ENCODE measurements at places on chromosomes 1 and 21.

DNA sequence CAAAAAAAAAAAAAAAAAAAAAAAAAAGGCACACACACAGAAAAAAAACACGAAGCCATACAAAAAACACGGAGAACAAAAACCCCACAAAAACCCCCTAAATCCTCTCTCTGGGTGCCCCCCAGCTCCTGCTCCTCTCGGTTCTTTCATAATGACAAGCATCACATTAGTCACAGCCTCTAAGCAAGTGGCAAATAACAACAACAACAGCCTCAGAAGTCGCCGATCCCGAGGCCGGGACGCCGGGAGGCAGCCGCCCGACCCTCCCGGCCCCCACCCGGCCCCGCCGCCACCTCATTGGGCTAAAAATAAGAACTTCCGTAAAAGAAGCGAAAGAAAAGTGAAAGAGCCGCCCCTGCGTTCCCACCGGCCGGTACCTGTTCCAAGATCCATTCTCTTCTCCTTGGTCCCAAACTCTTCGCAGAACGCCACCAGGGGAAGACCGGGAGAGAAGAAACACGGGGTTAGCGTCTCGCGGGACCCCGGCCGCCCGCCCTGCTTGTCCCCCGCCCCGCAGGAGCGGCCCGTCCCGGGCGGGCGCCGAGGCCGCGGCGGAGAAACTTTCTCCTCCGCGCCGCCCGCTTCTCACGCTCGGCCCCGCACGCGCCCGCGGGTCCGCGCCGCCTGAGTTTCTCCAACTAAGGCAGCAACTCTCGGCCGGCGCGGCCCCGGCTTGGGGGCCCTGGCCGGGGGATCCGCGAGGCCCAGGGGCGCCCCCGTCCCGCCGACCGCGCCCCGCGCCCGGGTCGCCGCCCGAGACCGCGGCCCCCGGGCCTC, 102.8 kb downstream of the CASZ1 start:
- no peak for DNase-seq

GRCh38 chr1:40749817-40750216, 33.8 kb upstream of the KCNQ4 start:
- no peak for DNase-seq

DNA sequence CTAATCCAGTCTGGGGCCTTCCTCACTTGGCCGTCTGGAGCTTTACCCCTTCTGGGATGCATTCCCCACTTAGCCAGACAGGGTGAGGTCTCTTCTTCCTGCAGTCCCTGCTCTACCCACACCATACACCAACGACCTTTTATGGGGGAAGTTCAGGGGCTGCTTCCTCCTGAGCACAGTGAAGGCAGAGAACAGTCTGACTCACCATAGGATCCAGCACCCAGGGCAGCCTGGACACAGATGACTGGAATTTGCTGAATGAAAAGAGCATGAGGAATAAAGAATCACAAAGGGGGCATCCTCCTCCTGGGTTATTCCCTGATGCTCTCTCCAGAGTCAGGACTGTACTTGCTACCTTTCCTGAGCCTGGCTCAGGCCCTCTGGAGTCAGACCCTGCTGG, 4.6 kb upstream of the FOXE3 start:
- no peak for DNase-seq

GRCh38 chr1:11664336-11665065, 501 bp downstream of the FBXO6 start:
- DNase-seq = peak; percentile 38

- no peak for DNase-seq
Measured at GRCh38 chr21:23986214-23986613, 1621.1 kb downstream of the MRPL39 start.

DNA sequence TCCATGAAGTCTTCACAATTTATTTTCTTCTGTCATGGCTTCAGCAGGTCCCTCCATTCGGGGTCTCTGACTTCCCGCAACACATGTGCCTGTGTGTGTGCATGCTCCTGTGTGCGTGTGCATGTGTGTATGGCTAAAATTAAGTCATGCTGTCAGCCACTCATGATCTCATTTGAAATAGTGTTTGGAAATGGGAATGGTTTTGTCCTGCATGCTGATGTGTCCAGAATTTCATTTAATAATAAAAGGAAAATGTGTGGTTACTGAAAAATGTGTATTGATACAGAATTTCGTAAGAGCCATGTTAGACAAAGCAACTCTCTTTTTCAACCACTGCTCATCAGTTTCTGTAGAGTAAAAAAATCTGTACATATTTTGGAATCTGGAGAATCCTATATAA, 123.8 kb upstream of the PRDX6 start:
- no peak for DNase-seq

DNA sequence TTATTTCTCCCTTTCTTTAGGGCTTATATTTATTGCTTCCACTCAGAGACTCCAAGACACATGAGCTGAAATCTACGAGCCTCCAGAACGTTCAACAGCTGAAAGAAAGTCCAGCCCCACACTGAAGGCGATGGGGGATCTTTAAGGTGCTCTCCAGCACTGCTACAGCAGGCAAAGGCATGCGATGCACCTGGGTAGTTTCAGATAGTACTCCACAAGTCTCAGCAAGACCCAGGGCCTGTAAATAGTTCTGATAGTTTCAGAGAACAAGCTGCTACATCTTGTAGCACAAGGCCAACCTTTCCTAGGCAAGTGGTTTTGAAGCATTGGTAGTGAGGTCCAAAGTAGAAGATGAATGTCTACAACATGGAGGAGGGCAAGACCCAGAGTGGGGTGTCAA, 2.2 kb upstream of the HSD3B1 start:
- DNase-seq = no peak

- no peak for DNase-seq
Measured at GRCh38 chr1:147349533-147349932, 107.0 kb downstream of the CHD1L start.

GRCh38 chr1:16298653-16299052, 53.6 kb downstream of the FBXO42 start:
- DNase-seq = no peak

DNA sequence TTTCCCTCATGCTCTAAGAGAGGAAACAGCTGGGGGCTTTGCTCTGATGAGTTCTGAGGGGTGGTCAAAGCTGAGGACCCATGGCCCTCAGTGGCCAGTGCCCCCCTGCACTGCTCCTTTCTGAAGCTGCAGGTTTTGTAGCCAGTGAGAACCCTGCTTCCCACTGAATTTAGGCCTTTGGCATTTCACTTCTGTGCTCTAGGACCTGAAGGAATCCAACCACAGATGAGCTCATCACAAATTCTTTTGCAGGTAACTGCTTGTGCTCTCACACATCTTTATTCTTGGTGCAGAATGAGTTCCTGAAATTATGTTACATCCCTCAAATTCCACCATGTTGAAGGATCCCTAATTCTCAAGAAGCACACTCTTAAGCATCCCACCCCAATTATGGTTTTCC, 248.7 kb upstream of the IRF2BP2 start:
- no peak for DNase-seq

DNA sequence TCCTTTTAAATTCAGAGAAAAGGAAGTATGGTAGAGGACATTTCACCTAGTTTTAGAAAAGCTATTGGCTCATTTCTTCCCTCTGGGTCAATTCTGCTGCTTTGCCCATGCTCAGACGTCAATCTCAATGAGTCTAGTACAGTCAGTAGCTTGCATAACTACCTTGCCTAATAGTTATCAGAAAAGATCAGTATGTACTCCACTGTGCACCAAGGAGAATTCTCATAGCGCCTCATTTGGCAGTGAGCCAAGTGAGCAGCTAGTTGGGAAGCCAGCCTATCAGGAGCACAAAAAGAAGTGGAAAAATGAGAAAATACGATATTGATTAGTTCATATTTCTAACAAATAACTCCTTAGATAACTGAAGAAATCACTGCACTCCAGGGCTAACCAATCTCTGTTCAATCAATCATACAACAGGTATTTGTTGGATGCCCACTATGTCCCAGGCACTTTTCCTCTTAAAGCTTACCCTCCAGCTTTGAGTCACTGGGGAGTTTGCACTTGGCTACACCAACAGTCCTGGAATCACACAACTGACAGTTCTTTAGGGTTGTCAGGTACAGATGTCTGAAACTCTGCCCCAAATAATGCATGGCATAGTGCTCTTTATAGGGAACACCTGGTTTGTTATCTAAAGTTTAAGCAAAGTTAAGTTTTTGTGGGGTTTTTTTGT, 50.2 kb downstream of the PRDX6 start:
- DNase-seq = no peak

DNA sequence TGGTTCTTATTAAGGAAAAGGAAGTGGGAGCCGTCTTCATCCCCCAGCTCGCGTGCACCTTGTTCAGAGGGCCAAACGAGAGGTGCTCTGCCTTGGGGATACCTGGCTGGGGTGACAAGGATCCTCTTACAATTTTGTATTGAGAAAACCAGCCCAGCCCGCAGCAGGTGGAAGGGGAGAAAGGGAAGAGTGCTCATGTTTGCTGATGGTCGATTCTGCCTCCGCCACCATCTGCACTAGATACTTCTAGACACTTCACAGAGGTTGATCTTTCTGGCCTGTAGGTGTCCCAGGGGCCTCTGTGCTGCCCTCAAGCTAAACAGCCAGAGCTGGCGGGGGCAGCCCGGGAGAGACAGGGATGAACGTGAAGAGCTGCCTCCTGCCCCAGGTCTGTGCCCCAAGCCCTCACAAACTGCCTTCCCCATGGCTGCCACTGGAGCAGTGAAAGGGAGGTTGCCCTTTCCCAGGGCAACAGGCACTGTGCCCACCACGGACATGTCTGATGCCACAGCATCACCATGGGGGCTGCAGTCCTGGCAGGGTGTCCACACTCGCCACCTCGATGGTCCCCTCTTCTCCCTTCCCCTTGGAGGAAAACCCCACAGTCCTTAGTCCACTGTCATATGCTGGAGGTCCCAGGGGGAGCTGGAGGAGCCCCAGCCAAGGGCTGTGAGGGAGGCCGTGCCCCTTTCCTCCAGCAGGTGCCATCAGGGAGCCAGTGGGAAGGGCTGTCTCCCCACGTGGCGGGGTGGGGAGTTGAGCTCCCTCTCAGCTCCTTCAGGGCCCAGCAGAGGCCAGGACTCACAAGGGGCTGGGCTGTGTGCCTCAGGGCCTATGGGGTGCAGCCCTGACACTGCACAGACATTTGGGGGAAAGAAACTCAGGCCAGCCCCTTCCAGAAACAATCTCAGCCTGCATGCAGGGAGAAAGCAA, 8.1 kb downstream of the ADPRS start:
- DNase-seq = no peak

GRCh38 chr1:228842094-228842775, 107.0 kb downstream of the RHOU start:
- DNase-seq = no peak

- DNase-seq = no peak
Measured at GRCh38 chr21:38267136-38267755, 10.5 kb downstream of the KCNJ15 start.

GRCh38 chr1:85611425-85611824, 30.9 kb downstream of the CCN1 start:
- DNase-seq = no peak

DNA sequence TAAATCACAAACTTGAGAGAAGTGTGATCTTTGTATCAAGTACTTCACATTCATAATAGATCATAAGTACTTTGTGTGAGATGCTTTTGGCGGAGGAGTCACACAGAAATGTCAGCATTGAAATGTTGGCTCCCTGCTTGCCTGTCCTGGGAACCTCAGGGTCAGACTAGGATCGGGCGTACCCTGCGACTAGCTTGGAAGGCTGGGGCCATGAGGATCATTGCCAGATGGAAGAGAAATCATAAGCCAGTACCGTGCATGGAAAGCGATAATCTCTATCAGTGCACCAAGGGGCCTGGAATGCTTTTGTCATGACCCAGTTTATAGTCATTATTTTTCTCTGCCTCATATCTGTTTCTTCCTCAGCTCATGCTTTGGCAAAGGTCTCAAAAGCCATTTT, 35.5 kb downstream of the MTR start:
- no peak for DNase-seq

DNA sequence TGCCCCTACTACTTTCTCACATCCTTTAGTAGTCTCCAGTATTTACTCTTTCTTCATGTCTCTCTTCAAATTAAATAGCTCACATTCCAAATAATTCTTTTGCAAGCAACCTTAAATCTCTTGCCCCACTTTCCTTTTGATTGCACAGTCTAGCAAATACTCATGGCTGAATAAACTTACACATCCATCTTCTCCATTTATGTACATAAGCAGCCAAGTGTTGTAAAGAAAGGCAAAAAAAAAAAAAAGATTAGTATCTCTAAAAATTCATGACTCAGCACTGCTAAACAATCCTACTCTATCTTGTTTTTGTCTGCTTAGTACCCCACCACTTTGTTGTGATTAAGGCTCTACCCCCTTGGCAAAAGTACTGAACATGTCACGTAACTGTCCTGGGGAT, 42.6 kb downstream of the F13B start:
- DNase-seq = no peak

DNA sequence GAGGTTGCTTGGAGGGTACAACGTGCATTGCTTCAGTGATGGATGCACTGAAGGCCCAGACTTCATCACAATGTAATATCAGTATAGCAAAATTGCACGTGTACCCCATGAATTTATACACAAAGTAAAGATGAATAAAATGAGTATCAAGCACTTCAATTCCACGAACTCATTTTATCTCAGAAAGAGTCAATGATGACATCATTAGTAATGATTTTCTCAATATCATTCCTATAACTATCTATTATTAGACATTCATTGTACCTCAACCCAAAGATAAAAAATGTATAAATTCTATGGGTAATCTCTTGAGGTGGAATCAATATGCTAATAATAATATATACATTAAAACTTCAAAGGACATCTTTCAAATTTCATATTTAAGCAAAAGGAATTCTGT, 208.4 kb downstream of the COL11A1 start:
- no peak for DNase-seq

- no peak for DNase-seq
Measured at GRCh38 chr21:42621166-42621818, 32.1 kb upstream of the PDE9A start.

DNA sequence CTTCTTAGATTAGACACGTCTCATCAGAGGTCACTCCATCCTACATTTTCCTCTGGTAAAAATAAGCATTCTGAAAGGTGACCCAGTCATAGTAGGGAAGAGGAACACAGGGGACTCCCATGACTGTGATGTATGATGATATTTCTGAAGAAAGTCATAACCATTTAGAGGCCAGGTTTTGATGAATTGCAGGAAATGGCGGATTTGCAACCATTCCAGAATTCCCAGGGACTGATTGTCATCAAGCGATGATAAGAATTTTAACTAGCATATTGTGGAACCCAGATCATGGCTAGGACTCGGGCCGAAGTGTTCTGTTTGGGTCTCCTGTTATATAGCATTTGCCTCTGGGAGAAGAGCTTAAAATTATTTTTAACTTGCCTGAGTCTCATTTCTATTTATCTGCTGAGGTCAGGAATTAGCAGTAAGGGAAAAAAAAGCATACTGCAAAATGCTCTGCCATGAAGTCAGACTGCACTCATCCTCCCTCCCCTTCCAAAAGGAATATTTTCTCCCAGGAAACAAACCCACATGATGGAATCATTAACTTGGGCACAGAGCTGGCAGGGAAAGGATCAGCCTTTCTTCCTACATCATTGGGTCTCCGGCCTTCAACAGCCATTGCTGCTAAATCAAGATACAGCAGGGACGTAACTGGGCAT, 286.7 kb downstream of the HLX start:
- no peak for DNase-seq

GRCh38 chr1:89881415-89882058, 60.7 kb downstream of the LRRC8D start:
- DNase-seq = no peak

GRCh38 chr1:230618537-230618936, 23.7 kb upstream of the COG2 start:
- no peak for DNase-seq

- no peak for DNase-seq
Measured at GRCh38 chr1:246803883-246804282, 79.7 kb downstream of the SCCPDH start.

GRCh38 chr21:38999161-38999560, 184.1 kb downstream of the PSMG1 start:
- no peak for DNase-seq

All from activated CD4-positive, CD25-positive, alpha-beta regulatory T cell treated with anti-CD3 and anti-CD28 coated beads, Interleukin-2, amount 50 U/mL, for 16 hours (primary cell).